ENCODE measurements at places on chromosomes 2 and 18.

- DNase-seq = no peak
Observed at GRCh38 chr2:159148901-159149300, 137.6 kb downstream of the WDSUB1 start.

DNA sequence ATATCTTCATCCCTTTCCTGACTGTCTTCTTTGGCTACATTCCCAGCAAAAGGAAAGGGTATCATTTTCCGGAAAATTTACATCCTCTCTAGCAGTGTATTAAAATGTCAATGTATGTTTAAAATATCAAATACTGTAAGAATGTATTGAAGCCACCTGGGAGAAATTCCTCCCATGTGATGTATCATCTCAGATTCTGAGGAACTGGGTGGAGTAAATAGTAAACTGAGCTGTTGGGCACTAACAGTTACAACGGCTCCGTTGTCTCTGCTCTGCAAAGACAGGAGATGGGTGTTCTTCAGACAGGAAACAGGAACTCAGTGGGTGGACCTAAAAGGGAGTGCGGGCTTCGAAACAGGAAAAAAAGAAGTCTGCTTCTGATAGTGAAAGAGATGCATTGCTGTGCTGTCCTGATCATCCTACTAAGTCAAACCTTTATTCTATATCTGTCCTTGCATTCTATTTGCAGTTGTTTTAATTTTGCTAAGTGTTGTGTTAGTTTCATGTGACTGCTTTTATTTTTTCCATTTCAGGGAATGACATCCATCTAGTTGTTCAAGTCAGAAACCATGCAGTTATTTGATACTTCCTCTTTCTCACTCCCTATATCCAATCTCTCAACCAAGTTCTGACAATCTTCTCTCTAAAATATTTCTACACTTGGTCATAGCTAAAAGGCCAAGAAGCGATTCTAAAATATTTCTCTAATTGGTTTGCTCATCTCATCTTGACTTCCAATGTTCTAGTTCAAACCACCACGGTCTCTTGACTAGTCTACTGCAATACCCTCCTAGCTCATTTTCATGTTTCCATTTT lies 19.4 kb downstream of the DOK1 start:
- no peak for DNase-seq

DNA sequence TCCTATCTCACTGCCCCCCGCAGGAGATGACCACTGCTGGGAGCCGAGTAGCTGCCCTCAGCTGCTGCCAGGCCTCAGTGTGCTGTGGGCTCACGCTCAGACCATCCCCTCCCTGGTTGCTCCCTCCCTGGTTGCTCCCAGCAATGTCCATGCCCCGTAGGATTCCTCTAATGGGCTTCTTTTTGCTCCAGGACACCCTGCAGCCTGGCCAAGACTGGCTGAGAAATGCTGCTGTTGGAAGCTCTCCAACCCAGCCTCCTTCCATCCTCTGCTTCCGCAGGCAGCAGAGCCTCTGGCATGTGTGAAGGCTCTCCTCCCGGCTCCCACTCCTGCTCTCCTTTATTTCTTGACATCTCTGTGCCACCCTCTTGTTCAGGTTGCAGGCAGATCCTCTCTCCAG lies 48.6 kb downstream of the SOX11 start:
- DNase-seq = no peak

GRCh38 chr2:16614314-16614860 lies 51.2 kb downstream of the CYRIA start:
- no peak for DNase-seq

GRCh38 chr2:27001950-27002349 lies 30.8 kb upstream of the TMEM214 start:
- no peak for DNase-seq

DNA sequence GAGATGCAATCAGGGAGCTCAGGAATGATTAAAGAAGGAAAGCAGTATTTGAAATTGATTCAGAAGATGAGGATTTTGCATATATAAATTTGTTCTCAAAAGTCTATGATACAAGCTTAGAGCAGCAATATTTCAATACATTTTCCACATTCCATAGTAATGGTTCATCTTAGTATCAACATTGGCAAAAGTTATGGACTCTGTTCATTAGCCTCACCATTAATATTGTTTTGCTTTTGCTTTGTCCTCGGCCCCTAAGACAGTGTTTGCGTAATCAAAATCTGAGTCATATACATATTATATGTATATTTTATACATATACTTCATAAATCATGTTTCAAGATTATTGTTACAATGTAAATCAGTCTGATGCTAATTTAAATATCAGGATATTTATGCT lies 176.6 kb downstream of the CNTNAP5 start:
- no peak for DNase-seq

DNA sequence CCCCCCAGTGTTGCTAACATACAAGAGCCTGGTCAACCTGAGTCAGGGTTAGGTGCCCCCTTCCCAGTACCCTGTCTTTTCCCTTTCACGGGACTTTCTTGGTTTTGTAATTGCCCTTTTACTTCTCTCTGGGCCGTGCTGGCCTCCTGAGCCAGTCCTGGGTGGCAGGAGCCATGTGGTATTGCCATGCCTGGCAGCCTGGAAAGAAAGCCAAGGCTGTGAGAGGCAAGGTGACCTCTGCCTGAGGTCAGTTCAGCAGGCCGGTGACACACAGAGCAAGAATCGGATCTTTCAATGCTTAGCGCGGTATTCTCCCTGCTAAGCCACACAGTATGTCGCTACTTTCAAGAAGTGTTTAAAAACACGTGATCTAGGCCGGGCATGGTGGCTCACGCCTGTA lies 52.3 kb downstream of the C18orf63 start:
- DNase-seq = no peak

DNA sequence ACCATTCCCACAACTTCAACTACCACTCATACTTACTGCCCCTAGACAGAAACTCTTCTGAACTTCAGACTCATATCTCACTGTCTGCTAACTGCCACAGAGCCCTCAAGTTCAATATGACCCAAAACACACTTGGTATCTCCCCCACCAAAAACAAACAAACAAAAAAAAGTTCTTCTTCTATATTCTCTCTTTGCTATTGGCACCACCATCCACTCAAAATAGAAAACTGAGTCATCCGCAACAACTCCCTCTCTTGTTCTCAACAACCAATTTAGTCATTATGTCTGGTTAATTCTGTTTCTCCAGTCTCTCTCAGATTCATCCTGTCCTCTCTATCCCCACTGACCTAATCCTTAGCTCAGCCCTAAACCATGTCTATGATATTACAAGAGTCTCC lies 7.2 kb upstream of the DCTN1 start:
- DNase-seq = no peak

GRCh38 chr2:112730791-112731190 lies 10.0 kb downstream of the NT5DC4 start:
- no peak for DNase-seq

- no peak for DNase-seq
Observed at GRCh38 chr2:241366678-241367077, 10.6 kb downstream of the FARP2 start.

- DNase-seq = no peak
Observed at GRCh38 chr2:57809230-57809629, 237.4 kb upstream of the VRK2 start.

GRCh38 chr2:128867311-128867710 lies 548.6 kb upstream of the HS6ST1 start:
- DNase-seq = no peak

DNA sequence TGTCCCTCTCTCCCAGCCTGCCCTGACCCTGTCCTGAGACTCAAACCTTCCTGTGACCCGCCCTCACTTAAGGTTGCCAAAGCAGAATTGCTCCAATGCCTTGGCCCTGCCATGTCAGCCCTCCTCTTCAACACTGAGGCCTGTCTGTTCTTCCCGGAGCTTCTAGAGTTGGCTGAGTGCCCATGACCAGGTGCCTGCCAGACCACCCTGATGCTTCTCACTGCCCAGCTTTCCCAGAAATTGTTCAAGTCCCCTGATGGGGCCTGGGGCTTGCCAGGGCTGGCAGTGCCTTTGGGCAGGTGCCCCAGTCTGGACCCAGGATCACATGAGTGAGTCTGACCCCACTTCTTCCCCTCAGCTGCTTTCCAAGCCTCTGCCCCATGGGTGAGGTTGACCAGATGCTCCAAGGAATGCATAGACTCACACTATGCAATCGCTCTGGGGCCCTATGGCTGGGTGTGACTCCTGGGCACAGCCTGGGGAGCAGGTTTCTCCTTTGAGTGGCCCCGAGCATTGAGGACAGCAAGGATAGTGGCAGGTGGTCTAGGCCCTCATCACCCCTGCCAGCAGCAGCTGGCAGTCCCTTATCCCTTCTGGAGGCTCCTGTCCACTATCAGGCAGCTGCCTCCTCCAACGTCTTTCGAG lies 3.1 kb upstream of the INPP5D start:
- DNase-seq = no peak

DNA sequence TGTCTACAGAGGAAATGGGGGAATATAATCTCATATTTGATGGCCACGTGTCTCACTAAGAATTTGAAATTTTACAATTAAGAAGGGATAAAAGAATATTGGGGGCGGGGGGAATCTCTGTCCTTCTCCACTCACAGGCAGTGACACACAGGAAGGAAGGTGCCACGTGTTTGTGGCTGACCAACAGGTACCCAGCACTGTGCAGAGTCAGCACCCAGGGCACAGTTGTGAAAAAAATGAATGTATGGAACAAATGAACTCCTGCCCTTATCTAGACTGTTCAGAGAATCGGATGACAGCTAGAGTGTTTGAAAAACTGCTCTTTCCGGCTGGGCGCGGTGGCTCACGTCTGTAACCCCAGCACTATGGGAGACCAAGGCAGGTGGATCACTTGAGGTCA lies 317.0 kb upstream of the MYT1L start:
- no peak for DNase-seq

- DNase-seq = no peak
Observed at GRCh38 chr18:29078273-29078672, 901.3 kb upstream of the CDH2 start.

Measured in stimulated activated CD4-positive, alpha-beta T cell treated with anti-CD3 and anti-CD28 coated beads, TNF-alpha, amount 100 ng/mL, for 48 hours (primary cell).